Hematopoietic multipotent progenitor cell treated with erythropoietin and hydrocortisone succinate and interleukin-3 and kit ligand, for 6 days (in vitro differentiated cells): ENCODE measurements at places on chromosomes 6 and 20.

DNA sequence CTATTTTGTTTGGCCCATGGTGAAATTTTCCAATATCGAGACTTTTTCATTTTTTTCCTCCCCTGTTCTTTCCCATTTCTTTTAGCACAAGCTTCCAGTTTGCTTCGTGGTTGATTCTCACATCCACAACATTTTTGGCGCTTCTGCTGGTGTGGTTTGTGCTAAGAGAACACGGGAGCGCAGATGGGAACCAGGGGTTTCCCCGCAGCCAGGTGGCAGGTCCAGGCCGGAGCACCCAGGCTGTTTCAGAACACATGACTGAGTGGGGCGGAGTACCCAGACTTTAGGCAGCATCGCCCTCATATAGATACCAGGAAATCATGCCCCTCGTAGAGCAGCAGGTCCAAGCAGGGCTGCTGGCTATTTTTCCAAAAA, 58.0 kb downstream of the SYTL3 start:
- peak; percentile 65 for DNase-seq

DNA sequence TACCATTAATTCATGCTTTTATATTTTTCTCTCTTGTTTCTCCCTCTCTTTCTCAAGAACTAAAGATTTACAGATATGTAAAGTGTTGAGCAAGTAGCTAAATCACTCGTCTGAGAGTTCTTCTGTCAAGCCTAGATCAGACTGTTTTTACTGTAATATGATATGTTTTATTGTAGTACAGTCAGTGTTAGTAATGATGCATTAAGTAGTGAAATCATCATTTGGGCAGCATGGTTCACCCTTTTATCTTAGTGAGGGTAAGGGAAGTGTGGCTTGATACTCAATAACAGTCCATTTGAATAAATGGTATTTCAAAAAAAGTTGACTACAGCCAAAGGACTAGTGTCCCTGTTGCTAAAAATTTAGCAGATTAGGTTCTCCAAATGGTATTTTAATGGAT, 9.2 kb downstream of the CYB5R4 start:
- no peak for DNase-seq

DNA sequence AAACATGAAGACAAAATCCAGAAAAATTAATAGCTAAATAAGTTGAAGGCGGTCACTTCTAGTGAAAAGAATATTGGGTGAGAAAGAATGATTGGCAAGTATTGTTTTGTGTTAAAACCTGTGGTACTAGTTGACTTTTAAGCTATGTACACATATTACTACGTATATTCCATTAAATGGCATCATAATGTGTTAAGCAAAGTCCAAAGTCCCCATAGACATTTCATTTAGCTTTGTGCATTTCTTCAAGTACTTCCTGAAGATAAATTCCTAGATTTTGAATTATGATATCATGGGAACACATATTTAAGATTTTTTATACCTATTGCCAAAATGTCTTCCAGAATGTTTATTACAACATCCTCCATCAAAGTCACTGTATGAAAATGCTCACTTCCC, 272.7 kb upstream of the IRAK1BP1 start:
- DNase-seq, result no peak

DNA sequence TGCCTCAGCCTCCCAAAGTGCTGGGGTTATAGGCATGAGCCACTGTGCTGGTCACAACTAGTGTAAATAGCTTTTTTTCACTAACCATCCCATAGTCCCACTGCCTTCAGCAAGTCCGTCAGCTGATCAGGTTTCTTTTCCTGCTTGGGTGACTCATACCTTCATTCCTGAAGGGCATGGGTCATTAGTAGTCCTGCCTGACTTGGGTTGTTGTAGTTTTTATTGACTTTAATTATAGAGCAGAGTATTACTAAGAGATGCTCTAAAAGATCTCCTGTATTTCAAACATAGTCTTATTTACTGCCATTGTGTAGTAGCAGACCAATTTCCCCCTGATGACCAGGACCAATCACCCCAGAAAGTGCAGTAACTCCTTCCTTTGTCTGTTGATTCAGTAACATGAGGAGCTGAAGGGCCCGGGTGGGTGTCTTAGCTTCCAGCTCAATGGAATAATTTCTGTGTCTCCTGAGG, 25.8 kb downstream of the HLA-C start:
- DNase-seq, result no peak

- peak; percentile 87 for DNase-seq
Measured at GRCh38 chr6:132964101-132964867, 149.9 kb downstream of the RPS12 start.

DNA sequence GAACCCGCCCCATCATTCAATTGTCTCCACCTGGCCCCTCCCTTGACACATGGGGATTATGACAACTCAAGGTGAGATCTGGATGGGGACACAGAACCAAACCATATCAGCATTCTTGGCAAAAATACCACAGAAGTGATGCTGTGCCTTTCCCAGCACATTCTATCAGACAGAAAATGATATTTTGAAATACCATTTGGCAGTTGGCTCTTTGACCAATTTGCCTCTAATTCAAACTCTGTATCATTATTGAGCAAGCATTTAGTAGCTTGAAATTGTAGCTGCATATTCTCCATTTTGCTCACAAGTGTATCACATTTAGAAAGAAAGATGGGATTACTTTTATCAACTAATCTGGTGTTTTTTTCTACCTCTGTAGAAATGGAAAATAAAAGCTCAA, 64.0 kb downstream of the PLCB1 start:
- no peak for DNase-seq

GRCh38 chr6:161257793-161258457, 15.9 kb downstream of the AGPAT4 start:
- DNase-seq, result no peak

GRCh38 chr6:145241039-145241438, 494.3 kb downstream of the EPM2A start:
- DNase-seq, result no peak

GRCh38 chr20:13121840-13122515, 99.1 kb upstream of the ISM1 start:
- no peak for DNase-seq

GRCh38 chr20:36467076-36467999, 74.0 kb upstream of the MYL9 start:
- no peak for DNase-seq

GRCh38 chr20:42338294-42339201, 720.4 kb upstream of the CHD6 start:
- DNase-seq, result no peak

GRCh38 chr6:170277893-170278742, 12.8 kb downstream of the DLL1 start:
- no peak for DNase-seq

GRCh38 chr6:30541515-30542403, 14.5 kb downstream of the GNL1 start:
- DNase-seq, result peak; percentile 91

DNA sequence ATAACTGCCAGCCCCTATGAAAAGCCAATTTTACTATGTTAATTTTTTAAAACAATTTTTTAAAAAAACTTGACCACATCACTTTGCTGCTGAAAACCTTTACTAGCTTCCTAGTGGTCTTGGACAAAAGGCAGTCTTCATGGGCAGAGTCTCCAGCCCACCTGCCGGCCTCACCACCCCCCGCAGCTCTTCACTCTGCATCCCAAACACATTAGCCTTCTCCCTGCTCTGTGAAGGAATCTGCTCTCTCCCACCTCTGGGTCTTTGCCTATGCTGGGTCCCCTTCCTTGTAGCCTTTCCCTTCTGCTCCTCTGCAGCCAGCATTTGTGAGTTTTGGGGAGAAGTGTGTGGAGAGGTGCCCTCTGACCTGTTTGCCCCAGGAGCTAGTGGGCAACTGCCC, 170.7 kb upstream of the MLN start:
- no peak for DNase-seq

- peak; percentile 0 for DNase-seq
Measured at GRCh38 chr6:96391776-96392360, 129.7 kb upstream of the UFL1 start.

GRCh38 chr20:33393609-33394008, 7.7 kb downstream of the CDK5RAP1 start:
- no peak for DNase-seq

GRCh38 chr6:18155864-18156421, 721 bp downstream of the KDM1B start:
- DNase-seq, result peak; percentile 72

DNA sequence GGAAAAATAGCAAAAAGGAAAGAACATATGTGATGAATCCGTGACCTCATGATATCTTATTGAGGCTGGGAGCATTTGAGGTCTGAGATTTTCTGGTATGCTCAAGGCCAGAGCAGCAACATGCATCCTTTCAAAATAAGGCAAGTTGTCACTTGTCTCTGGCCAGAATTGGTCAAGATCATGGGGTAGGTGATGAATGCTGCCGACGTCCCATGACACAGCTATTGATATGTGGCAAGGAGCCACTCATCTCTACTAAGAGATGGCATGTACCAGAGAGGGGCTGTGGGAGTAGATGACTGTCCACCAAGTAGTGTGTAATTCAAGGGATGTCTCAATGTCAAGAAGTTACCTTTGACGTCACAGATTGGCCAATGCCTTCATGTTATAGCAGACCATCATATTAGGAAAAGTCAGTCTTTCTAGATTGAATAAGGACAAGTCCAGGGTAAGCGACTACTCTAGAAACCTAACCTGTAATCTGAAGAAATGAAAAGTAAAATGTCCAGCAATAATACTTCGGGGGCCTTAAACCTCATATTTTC, 527.4 kb downstream of the BMP2 start:
- no peak for DNase-seq

DNA sequence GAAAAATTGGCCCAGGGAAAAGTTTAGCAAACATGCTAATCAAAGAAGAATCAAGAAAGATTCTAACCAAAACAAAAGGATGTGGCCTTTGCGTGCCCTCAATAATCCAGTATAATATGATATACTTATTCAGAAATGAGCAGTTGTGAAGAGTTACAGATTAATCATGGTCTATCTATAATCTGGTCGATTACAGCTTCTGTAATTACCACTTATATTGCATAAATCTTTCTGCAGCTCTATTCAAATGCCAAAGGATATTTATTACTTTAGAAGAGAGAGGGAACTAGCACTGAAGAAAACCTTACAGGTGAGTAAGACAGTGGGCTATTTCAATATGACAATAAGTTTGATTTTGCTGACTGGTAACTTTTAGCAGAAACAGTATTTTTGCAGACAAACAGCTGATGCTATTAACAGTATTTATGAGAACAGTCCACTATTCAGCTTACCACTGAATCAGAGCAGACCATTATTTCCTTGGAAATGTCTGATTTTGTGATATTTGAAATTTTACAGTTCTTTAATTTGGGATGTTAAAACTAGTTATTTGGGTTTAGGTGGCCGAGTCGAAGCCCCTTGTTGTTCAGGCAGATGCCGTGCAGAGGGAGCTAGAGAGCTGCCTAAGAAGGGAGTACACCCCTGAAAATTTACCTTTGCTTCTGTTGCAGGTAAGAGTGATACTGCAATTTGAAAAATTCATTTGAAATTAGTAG, 92.2 kb downstream of the CEP57L1 start:
- DNase-seq, result peak; percentile 79

DNA sequence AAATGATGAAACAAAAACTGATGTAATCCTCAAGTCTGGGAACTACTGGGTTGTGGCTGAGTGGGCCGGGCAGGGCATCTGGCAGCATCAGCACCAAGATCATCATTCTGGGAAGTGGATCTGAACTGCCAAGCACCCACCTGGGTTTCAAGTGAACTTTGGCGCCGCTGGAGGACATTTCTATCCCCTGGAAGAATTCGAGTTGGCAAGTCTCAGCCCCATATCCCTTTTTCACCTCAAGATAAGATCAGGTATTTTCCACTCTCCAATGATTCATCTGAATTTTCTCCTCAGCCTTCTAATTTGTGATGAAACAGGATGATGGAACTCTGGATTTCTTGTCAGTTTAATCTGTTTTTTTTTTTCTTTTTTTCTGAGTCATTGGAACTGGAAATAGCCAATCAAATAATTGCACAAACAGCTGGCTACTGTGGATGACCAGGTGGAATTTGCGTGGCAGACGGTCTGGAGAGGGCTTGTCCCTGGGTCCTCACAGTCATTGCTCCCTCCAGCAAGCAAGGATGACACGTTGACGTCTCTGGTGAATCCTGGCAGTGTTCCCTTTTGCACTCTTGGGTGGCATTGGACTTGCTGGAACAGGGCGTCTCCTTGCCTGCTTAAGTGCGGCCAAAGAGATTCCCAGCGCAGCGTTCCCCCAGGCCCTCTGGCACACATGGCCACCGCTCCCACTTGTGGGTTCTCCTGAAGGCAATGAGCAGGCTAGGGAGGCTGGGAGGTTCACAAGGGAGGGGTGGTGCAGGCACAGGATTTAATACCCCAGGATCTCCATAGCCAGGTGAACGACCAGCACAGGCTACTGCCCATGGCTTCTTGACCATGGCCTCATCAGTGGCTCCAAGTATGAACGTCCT, 80.4 kb downstream of the DHX35 start:
- DNase-seq, result no peak

GRCh38 chr6:156554160-156554559, 223.0 kb upstream of the ARID1B start:
- no peak for DNase-seq

DNA sequence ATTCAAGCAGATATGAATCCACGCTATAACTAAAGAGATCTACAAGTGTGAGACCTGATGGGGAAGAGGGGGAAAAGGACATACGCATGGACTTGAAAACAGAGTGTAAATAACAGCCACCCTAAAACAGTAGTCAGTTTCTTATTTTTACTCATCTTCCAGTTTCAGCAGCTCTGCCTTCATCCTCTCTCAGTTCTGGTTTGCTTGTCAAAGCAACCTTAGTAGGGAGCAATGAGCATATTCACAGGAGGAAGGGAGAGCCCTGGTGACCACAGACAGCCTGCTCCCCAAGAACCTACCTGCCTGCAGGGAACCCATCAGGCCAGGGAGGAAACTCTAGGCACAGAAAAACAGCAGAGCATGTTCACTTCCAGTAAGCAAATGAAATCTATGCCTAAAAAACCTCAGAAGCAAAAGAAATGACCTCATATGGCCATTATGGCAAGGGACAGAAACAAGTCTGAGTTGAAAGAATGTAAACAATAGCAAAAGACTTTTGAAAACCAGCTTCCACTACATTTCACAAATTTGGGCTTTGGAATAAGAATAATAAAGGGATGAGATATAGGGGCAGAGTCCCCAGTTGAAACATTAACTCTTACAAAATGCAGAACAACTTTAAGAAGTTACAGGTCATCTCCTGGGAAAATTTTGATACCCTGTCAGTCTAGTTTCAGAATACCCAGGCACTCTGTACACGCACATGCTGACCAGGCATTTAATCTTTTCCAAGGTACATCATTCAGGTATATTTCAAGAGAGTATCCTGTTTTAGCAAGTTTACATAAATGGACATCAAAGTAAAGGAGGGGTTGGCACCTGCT, 120.8 kb upstream of the BCLAF1 start:
- no peak for DNase-seq

DNA sequence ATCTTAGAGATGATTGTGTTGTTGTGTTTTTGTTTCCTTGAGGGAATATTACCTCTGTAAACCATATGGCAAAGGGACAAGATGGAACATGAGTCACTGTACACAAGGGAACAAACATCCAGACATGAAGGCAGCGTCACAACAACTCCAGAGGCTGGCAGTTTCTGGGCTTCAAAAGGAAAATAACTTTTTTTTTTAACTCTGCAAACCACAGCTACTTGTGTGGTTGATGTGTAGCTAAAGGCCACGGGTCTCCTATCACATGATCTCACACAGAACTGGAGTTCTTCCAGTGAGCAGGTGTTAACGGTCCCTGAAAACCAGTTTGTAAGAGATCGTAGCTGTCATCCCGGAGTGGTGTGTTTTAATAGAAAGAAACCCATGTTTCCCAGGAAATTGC, 33.2 kb upstream of the HBS1L start:
- DNase-seq, result peak; percentile 87
